Endothelial cell (in vitro differentiated cells): ENCODE measurements at places on chromosomes 4 and X.

- no peak for DNase-seq
Measured at GRCh38 chr4:2402048-2402842, 16.2 kb downstream of the ZFYVE28 start.

DNA sequence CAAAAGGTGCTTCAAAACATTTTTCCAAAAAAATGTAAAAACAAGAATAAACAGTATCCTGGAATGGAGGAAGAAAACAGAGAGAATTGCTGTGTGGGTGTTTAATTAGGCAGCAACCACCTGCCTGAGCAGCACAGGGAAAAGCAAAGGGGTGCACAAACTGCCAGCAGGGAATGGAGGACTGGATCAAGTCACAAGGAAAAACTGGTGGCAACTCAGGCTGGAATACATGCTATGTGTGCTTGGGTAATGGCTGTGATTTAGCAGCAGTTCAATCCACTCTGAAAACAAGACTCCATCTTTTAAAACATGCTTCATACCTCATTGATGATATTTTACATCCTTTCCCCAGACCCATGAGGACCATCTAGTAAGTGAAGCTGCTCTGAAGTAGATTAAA lies 179.5 kb downstream of the HS6ST2 start:
- DNase-seq = no peak

- no peak for DNase-seq
Measured at GRCh38 chr4:123452616-123453015, 56.0 kb downstream of the SPRY1 start.

DNA sequence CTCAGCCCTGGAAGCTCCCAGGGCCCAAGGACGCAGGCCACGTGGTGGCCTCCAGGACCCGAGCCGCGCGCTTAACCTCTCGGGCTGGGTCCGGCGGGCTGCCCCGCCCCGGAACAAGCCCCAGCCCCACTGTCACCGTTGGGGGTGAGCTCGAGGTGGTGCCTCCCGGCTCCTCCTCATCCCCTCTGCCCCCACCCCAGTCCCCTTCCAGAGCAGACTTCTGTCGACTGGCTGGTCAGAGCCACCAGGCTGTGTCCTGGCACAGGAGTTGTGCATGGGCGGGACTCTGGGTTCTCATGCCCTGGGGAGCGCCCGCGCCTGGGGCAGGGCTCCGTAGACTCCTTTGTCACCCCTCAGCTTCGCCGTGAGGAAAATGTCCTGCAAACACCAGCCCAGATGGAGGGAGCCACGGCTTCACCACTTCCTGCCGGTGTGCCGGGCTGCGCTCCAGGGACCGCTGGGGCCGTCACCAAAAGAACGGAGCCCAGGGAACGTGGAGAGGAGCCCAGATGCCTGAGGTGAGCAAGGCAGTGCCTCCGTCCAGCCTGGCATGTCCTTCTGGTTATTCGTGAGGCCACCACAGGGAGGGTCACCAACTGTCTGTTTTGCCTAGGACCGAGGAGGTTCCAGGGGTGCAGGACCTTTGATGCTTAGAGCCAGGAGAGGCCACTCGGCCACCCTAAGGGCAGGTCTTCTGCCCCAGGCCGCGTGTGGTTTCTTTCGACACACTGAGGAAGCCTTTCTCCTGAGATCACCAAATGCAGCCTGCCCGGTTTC lies 7.1 kb upstream of the RGS12 start:
- DNase-seq = no peak

GRCh38 chr4:7659429-7660175 lies 224.9 kb upstream of the PSAPL1 start:
- no peak for DNase-seq

DNA sequence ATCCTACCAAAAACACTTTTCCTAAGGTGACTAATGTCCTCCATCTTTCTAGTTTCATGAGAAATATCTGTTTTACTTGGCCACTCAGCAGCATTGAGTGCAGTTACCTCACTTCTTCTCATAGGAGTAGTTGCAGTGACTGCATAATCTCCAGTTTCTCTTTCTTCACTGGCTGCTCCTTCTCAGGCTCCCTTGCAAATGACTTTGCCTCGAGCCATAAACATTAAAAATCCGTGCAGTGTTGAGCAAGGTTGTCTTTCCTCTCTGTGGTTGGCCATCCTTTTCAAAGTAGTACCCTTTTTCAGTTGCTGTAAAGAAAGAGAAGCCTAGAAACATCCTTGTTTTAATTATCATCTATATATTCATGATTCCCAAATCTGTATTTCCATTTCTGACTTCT lies 10.2 kb upstream of the PRKG2 start:
- no peak for DNase-seq

DNA sequence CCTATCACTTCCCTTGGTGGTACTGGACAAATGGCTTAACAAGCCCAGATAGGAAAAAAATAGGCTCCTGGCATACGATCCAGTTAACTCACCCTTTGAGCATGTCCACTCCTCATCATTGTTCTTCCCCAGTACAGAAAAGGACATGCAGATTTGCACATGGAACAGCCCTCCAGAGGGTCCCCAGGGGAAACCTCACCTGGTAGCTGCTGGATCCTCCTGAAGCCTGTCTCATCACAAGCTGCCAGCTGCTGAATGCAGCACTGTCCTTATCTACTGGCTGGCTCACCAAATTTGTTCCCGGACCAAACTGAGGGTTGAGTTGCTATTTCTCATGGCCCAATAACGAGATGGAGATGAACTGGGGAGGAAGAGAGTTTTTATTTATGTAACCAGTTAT lies 49.4 kb downstream of the SERTM2 start:
- no peak for DNase-seq

GRCh38 chrX:130669233-130669632 lies 233.8 kb downstream of the ENOX2 start:
- no peak for DNase-seq

DNA sequence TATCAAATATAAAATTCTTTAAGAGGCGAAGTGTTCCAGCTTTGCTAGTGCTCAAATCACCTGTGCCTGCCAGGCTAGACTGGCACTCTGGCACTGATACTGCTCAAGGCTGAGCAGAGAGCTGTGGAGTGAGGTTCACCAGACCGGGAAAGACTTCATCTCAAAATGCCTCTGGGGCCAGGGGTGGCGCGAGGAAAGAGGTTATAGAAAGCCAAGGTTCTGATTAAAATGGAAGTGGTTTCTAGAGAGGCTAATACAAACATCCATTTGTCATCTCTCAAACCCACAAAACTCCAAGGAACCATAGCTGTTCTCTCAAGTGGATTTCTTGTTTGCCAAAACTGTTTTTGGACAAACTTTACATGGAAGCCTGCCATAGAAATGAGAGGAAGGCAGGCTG lies 41.5 kb downstream of the F11 start:
- no peak for DNase-seq

- no peak for DNase-seq
Measured at GRCh38 chrX:23785580-23785979, 2.6 kb downstream of the SAT1 start.

GRCh38 chrX:149207518-149207917 lies 297.6 kb downstream of the IDS start:
- no peak for DNase-seq

DNA sequence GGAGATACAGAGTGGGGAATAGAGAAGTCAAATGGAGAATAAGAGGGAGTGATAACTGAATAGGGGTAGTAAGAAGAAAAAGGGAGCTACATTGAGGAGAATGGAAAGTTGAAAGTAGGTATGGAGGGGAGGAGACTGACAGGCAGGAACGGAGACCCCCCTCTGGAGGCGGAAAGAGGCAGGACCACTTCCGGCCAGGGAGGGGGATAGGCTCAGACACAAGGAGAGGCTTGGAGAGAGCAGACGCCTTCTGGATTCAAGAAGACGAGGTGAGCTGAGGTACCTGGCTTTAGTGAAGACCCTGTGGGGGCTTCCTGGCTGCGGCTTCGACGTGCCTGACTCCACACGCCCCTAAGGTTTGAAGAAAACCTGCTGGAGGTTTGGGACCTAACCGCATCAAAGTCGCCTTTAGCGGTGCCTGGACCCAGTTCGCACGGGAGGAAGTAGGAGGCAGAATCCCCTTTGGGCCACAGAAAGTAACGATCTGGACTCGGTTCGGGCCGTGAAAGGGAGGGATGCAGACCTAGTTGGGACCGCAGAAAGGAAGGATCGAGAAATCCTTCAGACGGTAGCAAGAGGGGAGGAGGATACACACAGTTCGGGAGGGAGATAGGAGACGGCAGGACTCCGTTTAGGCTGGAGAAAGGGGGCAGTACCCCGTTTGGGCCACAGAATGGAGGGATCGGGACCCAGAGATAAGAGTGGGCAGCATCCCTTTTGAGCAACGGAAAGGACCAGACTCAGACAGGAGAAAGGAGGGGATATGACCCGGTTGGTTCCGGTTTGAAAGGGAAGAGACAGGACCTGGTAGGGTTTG lies at the start of gene TRO:
TRO (plus strand) TSS at position 215 of the 817 bp plus-strand sequence. CDS start 1,423 bp downstream, outside the sequence.
- DNase-seq = peak; percentile 33

- no peak for DNase-seq
Measured at GRCh38 chrX:76127341-76127740, 45.5 kb upstream of the PBDC1 start.

GRCh38 chrX:104104676-104105075 lies 7.6 kb upstream of the ZCCHC18 start:
- no peak for DNase-seq

GRCh38 chrX:24412637-24413363 lies 52.3 kb upstream of the PDK3 start:
- no peak for DNase-seq

GRCh38 chrX:106894978-106895452 lies 8.1 kb downstream of the RIPPLY1 start:
- DNase-seq = no peak

DNA sequence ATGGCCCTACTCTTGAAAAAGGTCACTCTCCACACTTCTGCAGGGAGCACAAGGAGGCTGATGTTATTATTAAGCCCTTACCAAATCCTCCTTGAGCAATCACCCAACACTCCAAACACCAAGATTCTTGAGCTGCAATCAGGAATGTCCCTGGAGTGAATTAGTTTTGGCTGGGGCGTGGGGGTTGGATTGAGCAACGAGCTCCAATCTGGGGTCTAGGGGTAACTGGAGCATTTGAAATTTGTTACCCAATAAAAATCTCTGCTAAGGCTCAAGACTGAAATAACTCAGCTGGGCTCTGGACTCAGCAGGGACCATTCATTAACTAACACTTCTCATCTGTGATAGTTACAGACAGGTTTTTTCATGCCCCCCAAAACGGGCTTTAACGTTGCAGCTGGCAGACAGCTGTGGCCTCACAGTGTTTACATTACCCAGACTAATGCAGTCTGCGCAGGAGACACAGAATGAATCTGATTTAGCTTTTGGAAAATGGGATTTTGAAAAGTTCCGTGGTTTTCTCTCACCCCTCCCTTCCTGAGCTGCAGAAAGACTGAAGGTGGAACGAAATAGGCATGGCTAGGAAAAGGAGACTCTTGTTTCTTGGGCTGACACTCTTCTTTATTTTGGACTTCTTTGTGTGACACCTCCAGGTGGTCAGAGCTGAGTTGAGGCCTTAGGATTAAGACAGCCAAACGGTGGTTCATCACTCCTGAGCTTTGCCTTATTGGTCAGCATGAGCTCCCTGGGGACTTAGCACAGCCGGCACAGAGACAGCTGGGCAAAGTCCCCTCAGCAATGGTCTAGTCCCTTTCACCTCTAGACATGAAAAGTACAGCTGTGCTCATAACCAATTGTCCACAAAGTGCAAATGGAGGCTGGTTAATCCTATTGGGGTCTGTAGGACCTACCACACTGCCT lies 26.6 kb downstream of the PLAC1 start:
- no peak for DNase-seq

DNA sequence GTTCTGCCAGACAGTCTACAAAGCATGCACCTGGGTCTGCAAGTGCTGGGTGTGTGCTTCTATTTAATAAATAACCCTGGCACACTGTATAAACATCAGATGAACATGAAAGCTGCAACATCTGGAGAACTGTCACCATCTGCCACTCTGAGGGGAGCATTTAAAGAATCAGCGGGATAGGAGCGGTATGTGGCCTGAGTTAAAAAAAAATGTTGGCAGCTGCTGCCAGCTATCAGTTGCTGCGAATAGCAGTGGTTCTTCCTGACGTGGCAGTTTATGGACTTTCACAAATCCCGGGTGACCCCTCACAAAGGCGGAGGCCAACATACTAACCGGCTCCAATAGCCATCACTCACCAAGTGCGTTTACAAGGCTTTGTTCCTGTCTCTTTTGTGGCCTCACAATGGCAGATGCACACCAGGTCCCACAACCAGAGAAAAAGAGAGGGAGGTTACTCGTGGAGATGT lies 95.1 kb downstream of the RASL11B start:
- DNase-seq = no peak

DNA sequence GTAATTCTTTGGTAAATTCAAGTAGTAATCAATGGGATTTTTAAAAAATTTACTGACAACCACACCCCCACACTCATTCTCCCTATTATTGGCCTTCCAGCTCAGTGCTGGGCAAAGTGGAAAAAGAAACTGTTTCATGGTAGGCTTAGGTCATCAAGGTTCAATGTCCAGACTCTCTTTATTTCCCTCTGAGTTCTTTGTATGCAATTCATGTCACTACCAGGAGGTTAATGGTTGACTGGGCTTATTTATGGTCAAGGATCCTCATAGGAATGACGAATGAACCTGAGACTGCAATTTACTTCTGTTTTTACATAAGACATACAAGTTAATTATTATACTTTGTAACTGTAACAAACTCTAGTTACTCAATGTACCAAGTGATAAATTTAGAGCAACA lies 403.2 kb downstream of the KLHL13 start:
- DNase-seq = no peak

DNA sequence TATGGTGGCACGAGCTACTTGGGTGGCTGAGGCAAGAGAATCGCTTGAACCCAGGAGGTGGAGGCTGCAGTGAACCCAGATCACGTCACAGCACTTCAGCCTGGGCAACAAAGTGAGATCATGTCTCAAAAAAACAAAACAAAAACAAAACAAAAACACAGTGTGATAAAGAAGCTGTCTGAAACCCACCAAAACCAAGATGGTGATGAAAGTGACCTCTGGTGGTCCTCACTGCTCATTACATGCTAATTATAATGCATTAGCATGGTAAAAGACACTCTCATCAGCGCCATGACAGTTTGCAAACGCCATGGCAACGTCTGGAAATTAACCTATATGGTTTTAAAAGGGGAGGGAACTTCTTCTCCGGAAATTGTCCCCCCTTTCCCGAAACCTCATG lies 29.4 kb upstream of the OPHN1 start:
- peak; percentile 22 for DNase-seq

- DNase-seq = no peak
Measured at GRCh38 chr4:125994024-125994423, 679.3 kb downstream of the FAT4 start.

- no peak for DNase-seq
Measured at GRCh38 chrX:11792461-11793421, 34.7 kb downstream of the MSL3 start.
